ENCODE measurements at places on chromosomes 4 and X.

DNA sequence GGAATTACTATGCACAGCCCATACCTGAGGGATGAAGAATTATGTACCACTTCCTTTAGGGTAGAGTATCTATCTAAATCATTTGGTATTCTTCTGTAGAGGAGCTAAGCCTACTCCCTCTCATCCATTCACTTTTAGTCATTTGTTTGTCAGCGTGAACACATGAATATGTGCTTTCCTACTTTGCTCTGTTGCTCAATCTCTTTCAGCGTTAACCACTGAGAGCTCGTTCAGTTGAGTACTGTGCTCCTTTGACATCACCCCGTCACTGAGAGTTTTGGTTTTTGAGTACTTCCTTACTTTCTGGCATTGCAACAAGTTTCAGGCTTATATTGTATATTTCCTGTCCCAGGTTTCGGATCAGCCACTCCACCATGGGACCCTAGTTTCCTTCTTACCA lies 700.6 kb downstream of the NLGN4X start:
- no peak for DNase-seq

DNA sequence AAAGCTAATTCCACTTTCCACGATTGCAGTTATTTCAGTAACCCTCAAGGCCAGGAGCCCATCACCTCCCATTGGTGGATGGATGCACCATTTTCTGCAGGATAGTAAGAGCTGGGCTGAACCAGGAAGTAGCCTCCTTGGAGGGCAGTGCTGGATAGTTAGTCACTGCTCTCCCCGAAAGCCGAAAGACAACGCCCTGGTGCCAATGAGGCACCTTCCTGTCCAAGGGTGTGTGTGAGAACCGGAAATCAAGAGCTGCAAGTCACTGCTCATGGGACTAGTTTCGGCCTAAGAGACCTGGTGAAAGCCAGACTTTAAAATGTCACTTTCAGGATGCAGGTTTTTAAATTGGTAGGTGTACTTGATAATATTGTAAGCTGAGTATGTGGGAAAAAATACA lies 203.8 kb upstream of the HS3ST1 start:
- no peak for DNase-seq

- no peak for DNase-seq
Measured at GRCh38 chrX:126456136-126456535, 96.5 kb downstream of the DCAF12L1 start.

DNA sequence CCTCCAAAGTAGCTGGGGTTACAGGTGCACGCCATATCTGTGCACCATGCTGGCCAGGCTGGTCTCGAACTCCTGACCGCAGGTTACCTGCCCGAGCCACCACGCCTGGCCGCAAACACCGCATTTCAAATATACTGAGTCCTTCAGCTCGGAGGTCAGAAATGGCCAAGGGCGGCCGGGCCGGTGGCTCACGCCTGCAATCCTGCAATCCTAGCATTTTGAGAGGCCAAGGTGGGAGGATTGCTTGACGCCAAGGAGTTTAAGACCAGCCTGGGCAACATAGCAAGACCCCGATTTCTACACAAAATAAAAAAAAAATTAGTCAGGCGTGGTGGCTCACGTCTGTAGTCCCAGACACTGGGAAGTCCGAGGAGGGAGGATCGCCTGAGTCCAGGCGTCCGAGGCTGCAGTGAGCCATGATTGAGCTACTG lies 71.9 kb upstream of the PPP2R3B start:
- no peak for DNase-seq

GRCh38 chr4:124636788-124637187 lies 75.7 kb downstream of the ANKRD50 start:
- DNase-seq, result no peak

GRCh38 chrX:71604796-71605568 lies 13.3 kb downstream of the CXCR3 start:
- DNase-seq, result no peak

- DNase-seq, result no peak
Measured at GRCh38 chr4:11039634-11040131, 355.1 kb upstream of the CLNK start.

- DNase-seq, result no peak
Measured at GRCh38 chr4:82484996-82485783, 54.8 kb downstream of the ENOPH1 start.

DNA sequence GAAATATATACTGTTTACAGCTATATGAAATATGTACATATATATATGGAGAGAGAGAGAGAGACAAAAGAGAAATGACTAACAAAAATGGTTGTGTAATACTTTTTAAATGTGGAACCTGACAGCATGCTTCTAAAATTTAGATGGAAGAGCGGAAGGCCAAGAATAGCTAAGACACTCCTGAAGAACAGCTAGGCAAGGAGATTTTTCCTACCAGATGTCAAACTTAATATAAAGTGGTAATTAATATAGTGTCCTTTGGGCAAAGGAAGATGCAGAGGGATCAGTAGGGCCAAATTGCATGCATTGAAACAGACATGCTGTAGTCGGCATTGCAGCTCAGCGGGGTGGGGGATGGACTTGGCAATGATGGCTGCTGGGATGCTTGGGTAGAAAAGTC lies 45.2 kb downstream of the ADD1 start:
- no peak for DNase-seq

- DNase-seq, result no peak
Measured at GRCh38 chrX:724256-724655, 93.7 kb downstream of the SHOX start.

DNA sequence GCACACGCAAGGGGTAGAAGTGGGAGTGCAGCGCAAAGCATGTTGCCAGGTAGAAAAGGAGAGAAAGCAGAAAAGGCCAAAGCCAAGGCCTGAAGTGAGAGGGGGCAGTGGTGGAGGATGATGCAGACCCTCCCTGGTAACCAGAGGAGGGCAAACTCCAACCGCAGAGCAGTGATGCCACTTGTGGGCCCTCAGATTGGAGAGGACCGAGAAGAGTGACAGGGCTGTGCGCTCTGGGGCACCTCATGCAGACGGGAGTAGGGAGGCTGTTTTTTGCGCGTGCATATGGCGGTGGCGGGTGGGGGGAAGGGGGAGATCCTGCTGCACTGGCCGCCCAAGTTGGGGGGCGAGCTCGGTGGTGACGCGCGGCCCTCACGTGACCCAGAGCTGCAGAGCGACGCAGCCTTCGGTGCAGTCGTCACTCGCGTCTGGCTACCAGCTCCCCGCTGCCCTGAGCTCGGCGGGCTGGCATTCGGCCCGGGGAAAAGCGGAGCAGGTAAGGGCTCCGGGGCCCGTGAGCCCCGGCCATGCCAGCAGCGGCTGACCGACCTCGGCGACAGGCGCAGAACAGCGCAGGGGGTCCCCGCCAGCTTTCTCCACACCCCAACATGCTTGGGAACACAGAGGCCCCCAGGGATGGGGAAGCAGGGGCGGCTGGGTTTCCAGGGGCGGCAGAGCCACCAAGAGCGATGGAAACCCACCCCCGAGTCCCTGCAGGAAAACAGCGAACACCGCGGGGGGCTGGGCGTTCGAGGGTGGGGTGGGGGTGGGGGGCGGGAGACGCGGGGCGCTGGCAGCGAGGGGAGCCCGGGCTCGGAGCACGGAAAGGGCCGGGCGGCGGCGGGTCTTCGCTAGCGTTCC lies at the start of gene BEX3:
BEX3 (plus strand) TSS at position 421 of the 861 bp plus-strand sequence. CDS start 984 bp downstream, outside the sequence.
- DNase-seq, result no peak

DNA sequence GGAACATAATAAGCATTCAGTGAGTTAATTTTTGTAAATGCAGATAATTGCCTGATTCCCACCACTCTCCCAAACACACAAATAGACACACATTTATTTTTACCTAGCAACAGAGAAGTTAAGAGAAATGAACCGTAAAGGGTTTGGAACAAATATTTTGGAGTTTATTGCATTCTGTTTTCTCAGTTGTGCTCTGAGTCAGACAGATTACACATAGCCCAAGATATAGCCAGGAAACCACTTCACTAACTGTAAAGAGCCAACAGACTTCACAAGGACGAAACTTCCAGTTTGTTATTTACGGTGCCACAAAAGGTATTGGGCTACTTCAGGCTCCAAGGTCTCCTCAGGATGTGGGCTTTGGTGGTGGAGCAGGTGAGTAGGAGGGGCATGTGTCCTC lies 217.0 kb downstream of the BMPR1B start:
- no peak for DNase-seq

All from stimulated activated naive B cell treated with anti-CD40 and anti-IgM and Interleukin-4, amounts not matched to agents 10 μg/mL and 1 μg/mL and 100 μg/mL, for 72 hours (primary cell).